Stimulated activated naive CD4-positive, alpha-beta T cell (primary cell): ENCODE measurements at places on chromosomes 3 and 15.
A peak's percentile ranks its signal among the peaks of the same experiment; 100 is the strongest.

GRCh38 chr15:40590667-40591050 lies 3.4 kb upstream of the KNL1 start:
- DNase-seq, result no peak

- no peak for DNase-seq
Observed at GRCh38 chr15:96087180-96087884, 243.2 kb upstream of the NR2F2 start.

DNA sequence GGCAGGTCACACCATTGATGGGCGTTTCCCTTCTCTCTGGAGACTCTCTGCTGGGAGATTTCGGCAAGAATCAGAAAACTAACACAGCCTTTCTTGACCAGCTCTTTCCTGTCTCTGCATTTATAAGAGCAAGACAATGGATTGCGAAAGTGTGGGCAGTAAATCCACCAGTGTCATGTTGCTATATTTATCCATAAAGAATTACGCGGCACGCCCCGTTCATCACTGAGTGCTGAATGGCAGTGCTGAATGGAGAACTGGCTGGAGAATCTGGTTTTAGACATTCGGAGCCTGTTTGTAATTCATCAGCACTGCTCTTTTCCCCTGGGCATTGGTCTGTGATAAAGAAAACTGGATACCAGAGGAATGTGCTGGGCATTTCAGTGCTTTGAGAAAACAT lies 2.0 kb upstream of the CEMIP start:
- DNase-seq, result no peak

GRCh38 chr3:196408565-196409300 lies 23.5 kb downstream of the UBXN7 start:
- no peak for DNase-seq

GRCh38 chr3:139204728-139205127 lies 139.1 kb upstream of the MRPS22 start:
- DNase-seq, result no peak

DNA sequence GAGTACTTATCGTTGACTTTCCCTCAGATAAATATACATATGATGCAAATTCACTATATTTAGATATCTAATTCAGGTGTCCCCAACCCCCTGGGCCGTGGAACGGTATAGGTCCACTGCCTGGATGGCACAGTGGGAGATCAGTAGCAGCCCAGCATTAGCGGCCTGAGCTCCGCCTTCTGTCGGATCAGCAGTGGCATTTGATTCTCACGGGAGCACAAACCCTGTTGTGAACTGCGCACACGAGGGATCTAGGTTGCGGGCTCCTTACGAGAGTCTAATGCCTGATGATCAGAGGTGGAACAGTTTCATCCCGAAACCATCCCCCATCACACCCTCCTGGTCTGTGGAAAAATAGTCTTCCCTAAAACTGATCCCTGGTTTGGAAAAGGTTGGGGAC lies 6.9 kb downstream of the KNL1 start:
- no peak for DNase-seq

DNA sequence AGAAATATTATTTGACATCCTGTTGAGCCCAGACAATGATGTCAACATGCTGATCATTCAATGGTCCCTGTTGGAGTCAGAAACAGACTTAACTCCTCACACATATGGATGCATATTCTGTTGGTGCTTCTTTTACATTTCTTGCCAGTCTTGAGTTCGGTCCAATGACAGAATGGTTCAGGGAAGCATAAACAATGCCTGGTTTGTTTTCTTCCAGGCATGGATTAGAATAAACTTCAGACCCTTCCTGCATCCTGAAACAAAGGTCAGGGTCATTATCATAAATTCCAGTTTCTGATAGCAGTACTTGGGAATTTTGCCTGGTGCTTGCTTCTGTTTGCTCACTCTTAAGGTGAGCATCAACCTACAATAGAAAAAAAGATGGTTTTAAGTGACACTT lies 33.3 kb downstream of the BTLA start:
- DNase-seq, result no peak

DNA sequence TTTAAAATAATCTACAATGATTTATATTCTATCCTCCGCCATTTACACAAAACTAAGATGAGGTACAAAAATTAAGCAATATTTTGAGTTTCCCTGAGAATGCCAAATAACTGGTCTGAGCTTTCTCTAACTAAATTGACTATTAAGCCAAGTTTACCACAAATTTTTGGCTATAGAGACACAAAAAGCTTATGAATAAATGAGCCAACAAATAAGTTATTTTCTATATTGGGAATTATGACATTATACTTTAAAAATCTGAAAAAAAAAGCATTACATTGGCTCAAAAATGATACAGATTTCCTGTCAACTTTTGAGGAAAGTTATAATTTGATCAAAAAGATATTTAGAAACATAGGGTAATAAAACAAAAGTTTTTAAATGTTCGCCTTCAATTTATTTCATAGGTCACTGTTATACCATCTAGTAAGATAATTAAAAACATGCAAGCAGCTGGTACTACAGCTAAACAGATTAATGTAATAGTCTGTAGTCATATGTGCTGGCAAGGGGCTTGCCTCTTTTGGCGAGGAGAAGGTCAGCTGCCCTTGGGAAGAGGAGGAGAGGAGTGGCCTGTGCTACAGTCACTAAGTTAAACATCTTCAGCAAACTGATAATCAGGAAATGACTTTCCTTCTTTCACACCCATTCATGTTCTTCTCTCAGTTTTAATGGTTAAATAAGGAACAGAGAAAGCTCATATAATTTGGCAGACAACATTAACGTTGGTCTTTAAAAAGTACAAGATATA lies 318.5 kb downstream of the TBC1D5 start:
- no peak for DNase-seq

- DNase-seq, result no peak
Observed at GRCh38 chr3:47409688-47410416, 29.0 kb downstream of the PTPN23 start.

- DNase-seq, result no peak
Observed at GRCh38 chr3:108202834-108203233, 19.4 kb downstream of the IFT57 start.

- DNase-seq, result no peak
Observed at GRCh38 chr15:70164156-70164900, 66.6 kb upstream of the TLE3 start.

DNA sequence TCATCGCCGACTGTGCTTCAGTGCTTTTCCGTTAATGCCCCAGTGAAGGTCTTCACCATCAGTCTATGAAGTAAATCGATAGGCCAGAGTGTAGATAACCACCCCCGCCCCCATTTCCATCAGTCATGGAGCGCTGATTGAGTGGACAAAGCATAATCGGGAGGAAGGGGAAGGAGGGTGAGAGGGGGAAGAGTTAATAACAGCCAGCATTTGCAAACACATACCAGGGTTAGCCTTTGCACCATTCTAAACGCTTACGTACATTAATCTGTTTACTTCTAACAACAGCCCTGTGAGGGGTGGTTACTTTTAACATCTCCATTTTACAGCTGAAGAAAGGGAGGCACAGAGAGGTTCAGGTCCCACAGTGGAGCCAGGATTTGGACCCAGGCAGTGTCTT lies 26.8 kb downstream of the EDEM1 start:
- DNase-seq, result no peak

DNA sequence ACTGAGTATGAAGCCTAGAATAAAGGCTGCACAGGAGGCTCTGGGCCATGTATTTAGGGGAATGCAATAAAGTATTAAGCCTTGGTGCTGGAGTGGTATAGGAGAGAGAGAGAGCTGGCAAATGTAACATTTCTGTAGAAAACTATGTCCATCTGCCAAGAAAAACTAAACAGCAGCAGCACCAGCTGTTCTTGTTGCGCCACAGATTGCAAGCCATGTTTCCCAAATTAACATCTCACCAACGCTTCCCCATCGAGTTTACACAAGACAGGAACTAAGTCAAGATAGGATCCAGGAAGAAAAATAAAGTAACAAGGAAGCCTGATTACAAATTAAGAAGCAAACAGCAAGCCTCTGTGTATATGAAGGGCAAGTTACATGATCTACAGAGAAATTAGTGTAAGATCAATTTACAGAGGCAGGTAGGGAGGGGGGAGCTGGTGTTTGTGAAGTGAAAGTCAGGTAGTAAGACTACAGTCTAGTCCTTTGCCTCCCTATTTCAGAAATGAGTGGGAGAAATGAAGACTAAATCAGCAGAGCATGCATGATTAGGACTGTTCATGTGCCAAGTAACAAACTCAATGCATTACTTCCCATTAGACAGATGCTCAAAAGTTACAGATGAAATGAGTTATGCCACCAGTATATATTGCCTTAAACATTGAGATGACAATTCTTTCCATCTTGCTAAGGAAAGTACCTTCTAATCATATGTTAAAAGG lies 900.5 kb downstream of the EPHA3 start:
- no peak for DNase-seq

GRCh38 chr3:116388867-116389385 lies 56.4 kb downstream of the LSAMP start:
- DNase-seq, result no peak

GRCh38 chr3:13215940-13216546 lies 142.8 kb upstream of the IQSEC1 start:
- no peak for DNase-seq

GRCh38 chr3:196274585-196274984 lies 12.9 kb downstream of the PCYT1A start:
- no peak for DNase-seq

DNA sequence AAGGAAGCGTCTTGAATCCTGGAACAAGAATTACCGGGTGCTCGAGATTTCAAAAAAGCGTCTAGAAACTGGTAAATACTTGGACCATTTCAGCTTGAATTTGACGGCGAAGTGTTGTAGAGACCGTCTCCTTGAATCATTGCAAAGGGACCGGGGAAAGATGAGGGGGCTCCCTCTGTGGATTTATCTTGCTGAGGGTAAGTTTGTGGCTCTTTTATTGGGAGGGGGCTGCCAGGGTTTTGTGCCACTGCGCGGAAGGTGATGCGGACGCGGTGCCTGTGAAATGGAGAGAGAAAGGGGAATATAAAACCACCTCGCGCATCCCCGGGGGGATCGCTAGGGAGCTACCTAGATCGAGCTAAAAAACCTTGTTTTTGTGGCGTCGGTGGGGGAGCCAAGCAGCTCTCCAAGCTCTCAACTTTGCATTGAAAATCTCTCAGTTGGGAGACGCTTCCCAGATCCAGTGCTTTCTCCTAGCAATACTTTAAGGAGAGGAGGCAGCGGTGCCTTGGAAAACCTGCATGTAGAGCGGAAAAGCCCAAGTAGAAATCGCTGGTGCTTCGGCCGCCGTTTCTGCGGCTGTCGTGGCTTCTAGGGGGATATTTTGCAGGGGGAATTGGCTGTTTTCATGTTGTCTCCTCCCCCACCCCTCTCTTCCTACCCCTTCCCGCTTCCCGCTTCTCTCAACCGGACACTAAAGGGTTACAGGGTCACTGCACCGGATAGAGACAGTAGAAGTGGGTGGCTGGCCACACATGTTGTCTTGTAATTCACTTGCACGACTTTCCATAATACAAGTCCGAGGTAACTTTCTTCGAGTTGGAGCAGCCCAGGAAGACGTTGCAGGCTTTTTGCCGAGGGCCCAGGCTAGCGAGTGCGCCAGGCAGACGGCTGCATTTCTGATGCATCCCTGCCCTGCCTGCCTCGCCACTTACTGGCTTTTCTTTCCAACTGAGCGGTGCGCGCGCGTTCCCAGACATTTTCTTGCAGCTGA lies 187.6 kb downstream of the NLGN1 start:
- no peak for DNase-seq

DNA sequence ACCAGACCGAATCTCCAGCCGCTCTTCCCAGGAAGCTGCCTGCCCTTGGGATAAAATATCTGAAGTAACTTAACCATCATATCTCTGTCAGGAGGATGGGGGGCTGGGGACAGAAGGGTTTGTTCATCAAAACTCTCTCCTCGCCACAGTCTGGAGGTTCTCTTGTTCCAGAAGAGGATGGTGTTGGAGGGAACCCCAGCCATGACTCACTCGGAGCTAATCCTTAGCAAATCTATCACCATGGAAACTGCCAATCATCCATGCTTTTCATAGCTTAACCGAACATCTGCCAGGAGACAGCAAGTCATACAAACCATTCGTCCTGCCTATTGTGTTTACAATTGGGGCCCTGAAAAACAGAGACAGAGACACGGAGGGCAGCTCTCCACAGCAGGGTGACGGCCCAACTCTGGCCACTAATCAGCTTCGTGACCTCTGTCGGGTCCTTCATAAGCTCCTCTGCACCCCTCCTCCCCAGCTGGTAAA lies 73.8 kb upstream of the HEG1 start:
- DNase-seq, result no peak

- DNase-seq, result no peak
Observed at GRCh38 chr3:114756506-114757279, 390.4 kb downstream of the ZBTB20 start.

DNA sequence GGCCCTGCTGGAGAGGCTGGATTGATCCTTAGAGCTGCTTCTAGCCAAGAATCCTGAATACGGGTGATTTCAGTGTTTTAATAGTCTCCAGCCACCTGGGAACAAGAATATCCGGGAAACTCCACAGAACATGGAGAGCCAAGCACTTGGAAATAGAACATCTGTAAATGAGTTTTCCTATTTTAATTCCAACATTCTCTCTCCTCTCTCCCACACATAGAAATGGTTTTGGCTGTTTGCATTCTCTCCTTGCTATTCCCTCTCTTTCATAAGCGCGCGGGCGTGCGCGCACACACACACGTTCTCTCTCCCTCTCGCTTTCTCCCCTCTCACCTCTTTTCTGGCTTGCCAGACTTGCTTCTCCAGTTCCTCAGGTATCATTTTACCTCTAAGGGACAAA lies 50.6 kb downstream of the GADL1 start:
- no peak for DNase-seq

DNA sequence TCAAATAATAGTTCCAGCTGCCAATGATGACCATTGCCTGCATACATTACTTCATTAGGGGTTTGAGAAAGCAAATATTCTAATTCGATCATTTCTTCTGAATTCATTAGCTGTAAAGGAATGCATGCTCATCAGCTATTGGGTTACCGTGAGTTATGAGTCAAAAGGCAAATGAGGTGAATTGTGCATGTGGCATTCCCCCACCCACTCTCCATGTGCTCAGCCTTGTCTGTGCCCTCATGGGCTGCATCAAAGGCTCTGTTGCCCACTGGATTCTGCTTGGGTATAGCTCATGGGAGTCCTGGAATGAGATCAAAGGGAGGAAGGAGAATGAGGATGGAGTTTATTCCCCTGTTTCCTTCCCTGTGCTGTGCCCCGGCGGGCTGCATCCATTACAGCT lies 99.3 kb upstream of the CHRNA7 start:
- DNase-seq, result no peak

GRCh38 chr3:123628996-123629746 lies 44.3 kb upstream of the HACD2 start:
- DNase-seq, result no peak

GRCh38 chr15:77239882-77240608 lies 169.1 kb upstream of the TSPAN3 start:
- no peak for DNase-seq

DNA sequence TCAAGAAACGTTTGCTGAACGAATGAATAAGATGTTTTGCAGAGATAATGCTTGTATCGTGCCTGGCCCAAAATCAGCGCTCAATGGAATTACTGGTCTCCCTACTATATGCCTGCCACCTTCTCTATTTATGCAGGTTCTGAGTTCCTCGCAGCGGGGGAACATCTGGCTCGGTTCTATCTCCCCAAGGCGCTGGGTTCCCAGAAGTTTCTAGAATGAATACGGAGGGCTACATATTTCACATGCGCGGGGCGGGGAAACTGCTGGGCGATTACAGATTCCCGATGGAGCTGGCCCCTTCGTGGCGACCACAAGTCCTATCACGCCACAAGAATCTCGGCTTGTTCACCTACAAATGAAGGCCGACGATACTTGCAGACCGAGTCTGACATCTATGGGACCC lies 411 bp upstream of the EIF2B5 start:
- DNase-seq, result peak; percentile 37
